ENCODE measurements at places on chromosomes 11 and 22.

DNA sequence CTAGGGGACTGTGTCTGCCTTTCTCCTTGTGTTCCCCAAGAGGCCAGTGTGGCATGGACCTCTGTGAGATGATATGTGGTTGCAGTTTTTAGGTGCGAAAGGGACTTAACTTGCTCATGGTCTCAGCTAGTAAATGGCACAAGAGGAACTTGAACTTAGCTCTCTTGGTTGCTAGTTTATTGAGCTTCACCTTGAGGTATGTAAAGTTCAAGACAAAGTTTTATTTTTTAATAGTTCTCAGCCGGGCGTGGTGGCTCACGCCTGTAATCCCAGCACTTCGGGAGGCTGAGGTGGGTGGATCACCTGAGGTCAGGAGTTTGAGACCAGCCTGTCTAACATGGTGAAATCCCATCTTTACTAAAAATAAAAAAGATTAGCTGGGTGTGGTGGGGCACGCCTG is 71.6 kb upstream of the SUSD2 start:
- no peak for DNase-seq

DNA sequence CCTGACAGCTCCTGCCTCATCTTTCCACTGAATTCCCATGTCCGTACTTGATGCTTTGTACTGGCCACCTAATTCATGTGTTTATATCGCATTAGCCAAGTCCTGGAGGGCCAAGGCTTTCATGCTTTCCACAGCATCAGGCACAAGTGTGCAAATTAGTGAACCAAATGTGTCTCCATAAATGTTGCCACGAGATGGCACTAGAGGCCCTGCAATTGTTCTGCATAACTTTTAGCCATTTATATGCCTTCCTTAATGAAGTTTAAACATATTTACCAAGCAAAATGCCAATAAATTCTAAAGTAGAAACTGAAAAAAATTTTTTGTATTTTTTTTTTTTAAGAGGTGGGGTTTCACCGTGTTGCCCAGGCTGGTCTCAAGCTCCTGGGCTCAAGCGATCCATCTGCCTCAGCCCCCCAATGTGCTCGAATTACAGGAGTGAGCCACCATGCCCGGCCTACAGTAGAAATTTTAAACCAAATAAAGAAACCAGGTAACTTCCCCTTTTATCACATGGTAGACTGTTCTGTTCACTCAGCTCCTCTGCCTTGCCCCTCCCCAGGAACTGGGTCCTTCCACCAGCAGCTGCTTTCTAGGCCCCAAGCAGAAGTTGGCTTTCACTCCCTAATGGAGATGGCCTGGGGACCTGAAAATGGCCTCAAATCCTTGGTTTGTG is 20.8 kb upstream of the IL18BP start:
- peak; percentile 18 for DNase-seq

DNA sequence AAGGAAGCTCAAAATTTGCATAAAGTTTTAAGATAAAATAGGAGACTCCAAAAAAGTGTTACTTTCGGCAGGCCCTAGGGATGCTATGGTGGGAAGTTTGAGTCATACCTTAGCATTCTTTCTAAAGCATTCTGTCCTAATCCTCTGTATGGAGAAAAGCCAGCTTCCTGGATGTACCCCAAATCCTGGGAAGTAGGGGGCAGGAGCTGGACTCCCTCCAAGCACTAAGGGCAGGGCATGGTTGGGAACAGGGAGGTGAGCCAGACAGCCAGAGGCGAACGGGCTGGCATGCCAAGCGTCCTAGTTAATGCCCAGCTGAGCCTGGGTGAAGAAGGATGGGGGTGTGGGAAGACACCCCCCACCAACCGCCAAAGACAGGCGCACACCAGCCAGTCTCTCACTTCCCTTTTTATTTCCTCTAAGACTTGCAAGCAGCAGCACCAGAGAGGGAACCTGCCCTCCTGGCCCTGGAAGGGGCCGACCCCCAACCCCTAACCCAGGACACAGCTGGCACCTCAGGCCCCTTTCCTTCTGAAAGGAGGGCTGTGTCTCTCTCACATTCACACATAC is 23.9 kb downstream of the RTN4RL2 start:
- DNase-seq: no peak

DNA sequence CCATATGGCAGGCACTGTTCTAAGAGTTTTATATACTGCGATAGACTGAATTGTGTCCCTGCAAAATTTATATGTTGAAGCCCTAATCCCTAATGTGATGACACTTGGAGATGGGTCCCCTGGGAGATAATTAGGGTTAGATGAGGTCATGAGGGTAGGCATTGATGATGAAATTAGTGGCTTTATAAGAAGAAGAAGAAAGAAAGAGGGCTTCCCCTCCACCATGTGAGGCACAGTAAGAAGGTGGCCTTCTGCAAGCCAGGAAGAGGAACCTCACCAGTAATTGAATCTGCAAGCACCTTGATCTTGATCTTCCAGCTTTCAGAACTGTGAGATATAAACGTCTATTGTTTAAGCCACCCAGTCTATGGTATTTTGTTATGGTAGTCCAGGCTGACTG is 46.6 kb upstream of the TENM4 start:
- DNase-seq: no peak

GRCh38 chr11:27276141-27276540 is 86.9 kb downstream of the CCDC34 start:
- DNase-seq: no peak

DNA sequence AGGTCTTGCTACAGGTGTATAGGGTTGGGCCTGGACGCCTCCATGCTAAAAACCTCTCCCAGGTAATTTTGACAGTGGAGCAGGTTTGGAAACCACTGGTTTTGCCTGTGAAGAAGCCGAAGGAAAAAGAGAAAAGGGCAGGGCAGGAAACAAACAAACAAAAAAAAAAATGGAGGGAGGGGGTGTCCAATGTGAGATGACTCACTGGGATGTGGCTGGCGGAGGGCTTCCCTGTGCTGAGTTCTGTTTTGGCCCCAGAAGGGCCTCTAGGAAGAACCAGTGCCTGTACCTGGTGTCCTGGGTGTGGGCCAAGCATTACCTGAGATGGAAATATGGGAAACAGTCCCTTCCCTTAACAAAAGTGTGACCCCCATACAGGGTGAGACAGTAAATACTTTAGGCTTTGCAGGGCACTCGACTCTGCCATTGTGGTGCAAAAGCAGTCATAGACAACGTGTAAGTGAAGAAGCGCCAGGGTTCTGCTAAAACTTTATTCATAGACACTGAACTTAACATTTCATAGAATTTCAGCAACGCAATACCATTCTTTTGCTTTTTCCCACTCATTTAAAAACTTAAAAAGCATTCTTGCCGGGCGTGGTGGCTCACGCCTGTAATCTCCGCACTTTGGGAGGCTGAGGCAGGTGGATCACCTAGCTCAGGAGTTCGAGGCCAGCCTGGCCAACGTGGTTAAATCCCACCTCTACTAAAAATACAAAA is 9.5 kb upstream of the DGKZ start:
- no peak for DNase-seq

DNA sequence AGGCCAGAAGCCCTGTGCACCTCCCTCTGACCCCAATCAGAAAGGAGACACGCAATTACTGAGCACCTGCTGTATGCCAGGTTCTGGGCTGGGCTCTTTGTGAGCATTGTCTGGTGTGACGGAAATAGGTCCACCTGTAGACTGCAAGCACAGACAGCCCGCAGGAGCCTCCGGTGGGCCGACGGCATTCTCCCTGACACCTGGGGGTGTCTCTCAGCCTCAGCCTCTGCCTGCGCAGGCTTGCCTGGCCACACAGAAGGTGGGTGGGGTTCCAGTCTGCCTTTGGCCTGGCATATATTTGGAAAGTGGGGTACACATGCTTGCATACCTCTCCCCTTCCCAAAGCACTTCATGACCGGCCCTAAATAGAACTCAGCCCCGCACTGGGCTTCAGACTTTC is 129.3 kb downstream of the BUD13 start:
- DNase-seq: no peak
